ENCODE measurements at places on chromosomes 7 and 10.

- no peak for DNase-seq
Measured at GRCh38 chr7:139958599-139959284, 104.0 kb downstream of the PARP12 start.

- DNase-seq, result no peak
Measured at GRCh38 chr7:25303281-25304181, 75.2 kb upstream of the NPVF start.

GRCh38 chr7:19339512-19339911 is 194.3 kb upstream of the FERD3L start:
- DNase-seq, result no peak

DNA sequence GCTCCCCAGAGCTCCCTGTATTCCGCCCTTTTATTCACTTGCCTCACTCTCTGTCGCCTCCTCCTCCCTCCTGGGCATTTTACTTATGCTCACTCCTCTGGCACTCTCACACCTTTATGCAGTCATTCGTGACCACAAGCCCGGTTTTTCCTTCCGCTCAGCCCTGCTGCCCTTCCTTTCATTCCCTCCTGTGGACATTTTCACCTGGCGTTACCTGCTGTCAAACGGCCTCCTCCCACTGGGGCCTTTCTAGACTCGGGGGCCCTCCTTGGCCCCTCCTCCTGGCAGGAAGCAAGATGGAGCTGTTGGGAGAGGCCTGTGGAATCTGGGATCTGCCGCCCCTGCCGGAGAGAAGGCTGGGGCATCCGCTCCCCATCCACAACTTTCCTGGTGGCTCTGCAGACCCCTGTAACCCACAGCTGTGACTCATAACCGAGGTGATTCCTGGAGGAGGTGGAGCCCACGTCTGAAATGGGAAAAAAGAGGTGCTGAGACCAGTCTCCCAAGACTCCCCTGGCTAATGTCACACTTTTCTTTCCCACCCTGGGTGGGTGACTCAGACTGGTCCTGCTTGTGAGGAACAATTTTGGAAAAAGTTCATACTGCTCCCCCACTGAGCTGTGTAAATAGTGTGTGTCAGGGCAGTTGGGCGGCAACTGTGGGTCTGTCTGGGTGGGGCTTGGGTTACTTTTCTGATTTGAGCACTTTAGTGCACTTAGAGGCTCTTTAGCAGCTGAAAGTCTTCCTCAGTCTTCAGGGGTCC is 1.2 kb downstream of the VCL start:
- peak; percentile 43 for DNase-seq
